ENCODE measurements at places on chromosomes 12 and 14.

- DNase-seq = no peak
Observed at GRCh38 chr14:75406102-75406501, 21.7 kb upstream of the JDP2 start.

- peak; percentile 66 for DNase-seq
Observed at GRCh38 chr12:124536641-124537040, 30.8 kb downstream of the NCOR2 start.

DNA sequence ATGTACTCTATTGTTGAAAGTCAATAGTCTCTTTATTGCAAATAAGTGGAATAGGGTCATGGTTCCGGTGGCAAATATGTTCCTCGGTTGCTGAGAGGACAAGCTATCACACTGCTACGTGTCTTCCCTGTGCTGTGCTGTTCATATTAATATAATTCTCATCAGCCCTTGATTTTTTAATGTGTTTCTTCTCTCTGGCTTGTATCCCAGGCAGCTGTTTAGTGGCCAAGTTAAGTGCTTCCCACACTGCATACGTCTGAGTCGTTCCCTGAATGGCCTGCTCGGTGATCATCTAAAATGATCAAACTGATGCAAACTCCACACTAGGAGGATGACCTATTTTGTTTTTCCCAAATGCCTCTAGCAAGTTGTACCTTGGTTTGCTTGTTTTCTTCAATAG lies 186.4 kb downstream of the ANO6 start:
- DNase-seq = no peak

- no peak for DNase-seq
Observed at GRCh38 chr12:105840384-105840783, 298.4 kb downstream of the NUAK1 start.

- peak; percentile 17 for DNase-seq
Observed at GRCh38 chr14:28773861-28774691, 7.5 kb downstream of the FOXG1 start.

GRCh38 chr14:66657780-66658179 lies 149.8 kb downstream of the GPHN start:
- DNase-seq = no peak

DNA sequence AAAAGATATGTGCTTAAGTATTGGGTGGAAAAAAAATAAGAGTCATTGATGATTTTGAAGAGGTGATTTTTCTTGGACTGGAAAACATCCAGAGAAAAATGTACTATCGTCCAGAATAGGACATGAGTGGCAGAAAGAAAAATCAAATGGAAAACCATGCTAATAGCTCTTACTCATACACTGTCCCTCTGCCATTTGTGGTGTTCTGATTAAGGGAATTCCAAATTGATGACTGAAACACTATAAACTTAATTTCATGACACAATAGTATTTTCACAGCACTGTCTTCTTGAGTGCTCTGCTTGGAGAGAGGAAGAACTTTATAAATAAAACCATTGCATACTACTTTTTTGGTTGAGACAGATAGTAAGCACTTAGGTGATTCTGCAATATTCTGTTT lies 72.4 kb downstream of the USP15 start:
- DNase-seq = no peak
